ENCODE measurements at places on chromosomes 5 and 9.

DNA sequence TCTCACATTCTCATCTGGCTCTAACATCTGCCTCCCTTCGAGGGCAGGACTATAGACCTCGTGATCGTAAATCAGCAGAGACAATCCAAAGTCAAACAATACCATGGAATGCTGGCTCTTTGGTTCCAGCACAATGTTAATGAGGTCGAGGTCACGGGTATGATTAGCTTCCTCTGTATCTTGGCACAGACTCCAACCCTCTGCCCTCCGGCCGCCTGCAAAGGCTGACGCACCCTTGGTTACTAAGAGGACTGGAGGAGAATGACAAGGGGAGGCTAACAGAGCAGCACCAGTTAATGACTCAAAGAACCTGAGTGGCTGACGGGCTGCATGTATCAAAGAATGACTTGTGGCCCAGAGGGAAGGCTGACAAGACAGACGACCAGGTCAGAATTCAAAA is 10.1 kb downstream of the LHFPL2 start:
- DNase-seq: no peak

- DNase-seq: peak; percentile 86
Measured at GRCh38 chr9:129131300-129132145, 20.3 kb downstream of the PTPA start.

GRCh38 chr9:22731786-22732185 is 285.2 kb downstream of the DMRTA1 start:
- no peak for DNase-seq

DNA sequence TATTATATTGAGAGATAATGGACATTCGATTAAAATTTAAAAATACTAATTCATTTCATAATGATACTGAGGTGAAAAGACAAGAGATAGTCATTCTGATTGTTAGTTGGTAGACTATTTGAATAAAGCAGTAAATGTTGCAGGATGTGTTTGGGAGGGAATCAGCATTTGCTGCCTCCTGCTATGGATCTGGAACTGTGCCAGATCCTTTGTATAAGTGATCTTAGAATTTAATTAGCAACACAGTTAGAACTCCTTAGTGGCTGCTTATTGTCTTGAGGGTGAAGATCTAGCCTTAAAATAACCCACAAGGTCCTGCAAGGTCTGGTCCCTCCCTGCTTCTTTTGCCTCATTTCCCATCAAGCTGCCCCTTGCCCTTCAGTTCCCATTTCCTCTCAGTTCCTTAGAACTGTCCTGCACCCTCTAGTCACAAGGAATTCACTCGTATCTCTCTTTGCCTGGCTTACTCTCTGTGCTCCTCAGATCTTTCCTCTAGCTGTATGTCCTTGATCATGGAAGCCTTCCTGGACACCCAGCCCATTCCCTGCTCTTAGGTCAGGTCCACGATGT is 12.5 kb downstream of the LECT2 start:
- DNase-seq: no peak

- no peak for DNase-seq
Measured at GRCh38 chr5:132074091-132074771, 642 bp downstream of the CSF2 start.

Data from suppressor macrophage treated with lipopolysaccharide for 1 hour (primary cell).